GM12878 (cell line): ENCODE measurements at places on chromosomes 4 and X. TPM values are rescaled to one million over a fixed set of nuclear protein-coding genes. Genes with fewer than 3 reads are reported as not detected.
A peak's percentile ranks its signal among the peaks of the same experiment; 100 is the strongest.

Gene GCNA
- total RNA-seq = 1.0 and 1.3 TPM in 2 replicates

Gene HSFX3
- not detected in 2 replicates for total RNA-seq

DNA sequence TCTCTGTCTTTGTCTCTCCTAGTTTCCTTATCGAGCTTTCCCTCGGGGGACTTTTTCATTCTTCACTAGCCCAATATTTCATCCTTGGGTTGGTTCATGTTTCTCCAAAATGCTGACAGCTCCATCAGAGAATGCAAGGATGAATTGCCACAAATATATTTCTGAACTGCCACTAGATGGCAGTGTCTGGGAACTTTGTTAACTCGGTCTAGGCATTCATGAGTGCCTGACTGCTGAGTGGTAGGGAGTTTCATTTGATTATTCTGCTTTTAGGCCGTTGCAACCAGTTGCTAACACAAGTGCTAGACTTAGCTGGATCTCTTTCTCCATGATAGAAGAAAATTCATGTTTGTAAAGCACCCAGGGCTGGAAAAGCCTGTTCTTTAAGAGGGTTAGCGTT lies 73.5 kb upstream of the RAP2C start:
- peak; percentile 19 for DNase-seq

DNA sequence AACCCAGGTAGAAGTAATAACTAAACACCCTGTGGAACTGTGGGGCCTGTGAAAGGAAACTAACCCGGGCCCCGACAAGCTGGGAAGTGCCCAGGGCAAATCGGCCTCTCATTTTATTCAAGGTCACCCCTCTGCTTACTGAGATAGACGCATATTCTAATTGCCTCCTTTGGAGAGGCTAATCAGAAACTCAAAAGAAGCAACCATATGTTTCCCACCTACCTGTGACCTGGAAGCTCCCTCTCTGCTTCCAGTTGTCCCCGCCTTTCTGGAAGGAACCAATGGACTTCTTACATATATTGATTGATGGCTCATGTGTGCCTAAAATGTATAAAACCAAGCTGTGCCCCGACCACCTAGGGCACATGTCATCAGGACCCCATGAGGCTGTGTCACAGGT lies 23.1 kb upstream of the DHRSX start:
- DNase-seq = no peak

- DNase-seq = no peak
These were observed 357.2 kb upstream of the FAM241A start for GRCh38 chr4:111788099-111788498.

GRCh38 chrX:134749706-134750445 lies 91.6 kb upstream of the PLAC1 start:
- no peak for DNase-seq

DNA sequence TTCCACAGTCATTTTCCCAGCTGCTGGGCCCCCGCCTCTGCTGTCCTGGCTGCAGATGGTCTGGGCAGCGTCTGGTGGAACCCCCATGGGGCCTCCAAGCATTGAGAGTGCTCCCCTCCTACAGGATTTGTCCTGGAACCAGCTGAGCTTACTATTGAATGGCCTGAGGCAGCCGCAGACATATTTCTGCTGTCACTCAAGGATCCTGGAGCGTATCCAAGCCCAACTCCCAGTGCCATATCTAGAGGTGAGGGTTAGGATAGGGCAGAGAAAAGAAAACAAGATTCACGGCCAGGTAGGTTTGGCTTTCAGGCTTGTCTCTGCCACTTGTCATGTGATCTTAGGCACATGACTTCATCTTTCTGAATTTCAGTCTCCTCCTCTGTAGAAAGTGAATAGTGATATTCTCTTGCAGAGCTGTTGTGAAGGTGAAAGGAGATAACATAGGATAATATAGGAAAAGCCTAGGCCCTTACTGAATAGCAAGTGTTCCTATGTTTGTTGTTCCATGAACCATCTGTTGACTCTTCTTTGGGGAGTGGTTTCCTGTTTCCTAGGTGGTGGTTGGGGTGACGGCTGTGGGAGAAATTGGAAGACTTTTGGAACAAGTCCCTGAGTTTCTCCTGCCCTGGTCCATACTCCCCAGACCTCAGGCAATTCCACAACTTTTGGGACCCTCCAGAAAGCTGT lies 52.3 kb downstream of the SEPSECS start:
- no peak for DNase-seq

DNA sequence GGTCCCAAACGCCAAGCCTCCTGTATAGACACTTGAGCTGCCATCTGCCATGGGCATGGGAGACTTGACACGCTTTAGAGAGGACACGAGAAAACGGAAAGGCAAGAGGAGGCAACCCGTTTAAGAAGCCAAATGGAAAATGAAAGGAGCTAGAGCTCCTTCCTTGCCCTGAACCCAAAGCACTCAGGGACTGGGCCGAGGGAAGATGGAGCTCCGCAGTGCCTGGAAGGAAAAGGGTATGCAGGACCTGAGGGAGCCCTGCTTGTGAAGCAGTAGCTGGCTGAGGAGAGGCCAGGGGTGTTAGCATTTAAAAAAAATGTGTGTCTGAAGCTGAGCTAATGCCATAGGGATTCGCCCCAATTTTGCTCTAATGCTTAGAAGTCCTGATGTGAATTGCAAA lies 15.1 kb downstream of the MCF2 start:
- no peak for DNase-seq
